Ovary (tissue), 10 donors: ENCODE measurements at places on chromosomes 16 and 17. TPM values are rescaled to one million over a fixed set of nuclear protein-coding genes. Genes with fewer than 3 reads are reported as not detected.

The ICAM2 gene
- total RNA-seq: 6.8 TPM

The TP53TG3F gene
- not detected for total RNA-seq

The CRISPLD2 gene
- 103 TPM for total RNA-seq

The MPO gene
- not detected for total RNA-seq

The TAT gene
- total RNA-seq: not detected

The FAM234A gene
- total RNA-seq: 49.1 TPM

The MT3 gene
- total RNA-seq: not detected

The SLC9A5 gene
- total RNA-seq: 2.0 TPM

The DPEP2 gene
- total RNA-seq: 0.99 TPM

- H3K27ac ChIP-seq: no peak overlapping the region
- DNase-seq: no peak
- no peaks in the 10 kb centered on the region for H3K36me3 ChIP-seq
- no peak overlapping the region for H3K4me3 ChIP-seq
- H3K4me1 ChIP-seq: peaks cover 2% of the 10 kb centered on the region
These were observed 76.7 kb upstream of the CBX4 start for GRCh38 chr17:79915850-79916430.

DNA sequence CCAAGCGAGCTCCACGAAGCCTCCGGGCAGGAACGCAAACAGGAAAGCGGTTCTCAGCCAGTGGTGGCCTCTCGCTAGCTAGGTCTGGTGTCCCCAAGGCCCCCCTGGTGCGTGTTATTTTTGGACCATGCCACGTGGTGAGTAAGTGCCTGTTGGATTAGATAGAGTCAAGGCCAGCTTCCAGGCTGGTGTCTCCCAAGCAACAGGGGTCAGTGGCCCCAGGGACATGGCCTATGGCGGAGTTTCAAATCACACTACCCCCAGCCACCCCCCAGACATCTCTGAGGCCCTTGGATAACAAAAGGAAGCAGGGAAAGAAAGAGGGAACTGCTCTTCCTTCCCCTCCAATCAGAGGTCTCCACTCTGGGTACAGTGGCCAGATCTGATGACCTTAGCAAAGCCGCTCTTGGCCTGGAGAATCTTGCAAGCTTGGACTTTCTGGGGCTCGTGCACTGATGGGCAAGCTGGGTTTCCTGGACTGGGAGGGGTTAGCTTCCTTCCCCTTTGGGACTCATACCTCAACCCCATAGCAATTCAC is 58.2 kb downstream of the MAF start:
- H3K27ac ChIP-seq: no peak overlapping the region
- H3K4me1 ChIP-seq: no peaks in the 10 kb centered on the region
- H3K27me3 ChIP-seq: no peaks in the 10 kb centered on the region
- DNase-seq: no peak

DNA sequence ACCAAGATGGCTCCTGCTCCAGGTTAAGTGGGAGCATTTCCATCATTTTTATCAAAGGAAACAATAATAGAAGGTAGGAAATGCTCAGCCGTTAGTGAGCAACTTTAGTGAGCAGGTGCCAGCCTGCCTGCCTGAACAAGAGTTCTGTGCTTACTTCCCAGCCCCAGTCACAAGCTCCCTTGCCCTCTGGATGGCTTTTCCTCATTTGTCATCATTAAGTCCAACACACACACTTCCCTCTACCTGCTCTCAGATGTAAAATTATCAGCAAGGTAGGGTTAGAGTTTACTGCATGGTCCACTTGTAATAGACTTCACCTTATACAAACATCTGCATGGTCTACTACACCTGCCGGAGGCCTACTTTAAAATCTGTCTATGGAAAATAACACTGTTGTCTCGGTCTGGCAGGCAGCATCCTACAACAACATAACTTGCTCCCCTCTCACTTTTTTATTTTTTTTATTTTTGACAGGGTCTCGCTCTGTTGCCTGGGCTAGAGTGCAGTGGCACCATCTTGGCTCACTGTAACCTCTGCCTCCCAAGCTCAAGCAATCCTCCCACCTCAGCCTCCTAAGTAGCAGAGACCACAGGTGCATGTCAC is 12.7 kb downstream of the TEX2 start:
- no peaks in the 10 kb centered on the region for H3K4me1 ChIP-seq
- H3K27me3 ChIP-seq: no peaks in the 10 kb centered on the region
- no peak overlapping the region for H3K4me3 ChIP-seq
- no peak for DNase-seq
- no peaks in the 10 kb centered on the region for H3K36me3 ChIP-seq

- H3K27ac ChIP-seq: no peak overlapping the region
- H3K36me3 ChIP-seq: no peaks in the 10 kb centered on the region
- DNase-seq: no peak
These were observed 161.1 kb downstream of the RAB11FIP4 start for GRCh38 chr17:31552568-31552967.

- DNase-seq: no peak
- no peak overlapping the region for H3K4me3 ChIP-seq
- no peaks in the 10 kb centered on the region for H3K27me3 ChIP-seq
- H3K36me3 ChIP-seq: no peaks in the 10 kb centered on the region
These were observed 3.2 kb downstream of the SOST start for GRCh38 chr17:43755389-43755875.

DNA sequence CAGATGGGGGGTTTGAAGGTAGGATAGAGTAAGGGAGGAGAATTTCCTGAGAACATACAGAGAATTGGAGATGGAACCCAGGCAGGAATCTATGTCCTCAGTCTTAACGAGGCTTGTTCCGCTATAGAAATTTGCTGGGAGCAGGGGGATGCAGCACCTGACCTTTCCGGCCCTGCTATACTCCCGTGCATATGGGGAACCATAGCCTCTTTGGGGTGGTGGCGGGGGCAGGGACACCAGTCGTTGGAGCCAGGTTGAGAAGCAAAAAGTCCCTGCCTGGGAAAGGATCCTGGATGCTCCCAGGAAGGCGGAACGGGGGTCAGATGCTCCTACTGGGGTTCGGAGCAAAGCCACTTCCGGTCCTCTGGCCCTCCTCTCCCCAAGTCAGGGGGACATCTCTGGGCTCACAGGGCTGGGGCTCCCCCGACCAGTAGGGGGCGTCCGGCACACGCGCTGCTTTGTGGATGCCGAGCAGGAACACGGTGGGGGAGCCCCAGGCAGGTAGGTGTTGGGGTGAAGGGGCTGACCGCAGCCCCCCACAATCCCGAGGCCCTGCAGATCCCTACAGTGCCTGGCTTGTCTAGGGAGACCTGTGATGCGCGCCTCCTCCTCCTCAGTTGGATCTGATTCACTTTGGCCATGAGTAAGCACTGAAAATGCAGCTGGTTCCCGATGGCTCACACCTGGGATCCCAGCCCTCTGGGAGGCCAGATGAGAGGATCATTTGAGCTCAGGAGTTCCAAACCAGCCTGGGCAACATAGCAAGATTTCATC is 15.5 kb upstream of the TFAP4 start:
- H3K27ac ChIP-seq: no peak overlapping the region
- peaks cover 7% of the 10 kb centered on the region for H3K4me1 ChIP-seq
- no peaks in the 10 kb centered on the region for H3K27me3 ChIP-seq
- H3K4me3 ChIP-seq: peak overlapping the region; percentile 12
- peak; percentile 72 for DNase-seq

- DNase-seq: no peak
- no peak overlapping the region for H3K27ac ChIP-seq
- H3K36me3 ChIP-seq: no peaks in the 10 kb centered on the region
- no peaks in the 10 kb centered on the region for H3K4me1 ChIP-seq
- H3K27me3 ChIP-seq: no peaks in the 10 kb centered on the region
- no peak overlapping the region for H3K4me3 ChIP-seq
These were observed 45.7 kb downstream of the TMEM186 start for GRCh38 chr16:8751481-8752311.

DNA sequence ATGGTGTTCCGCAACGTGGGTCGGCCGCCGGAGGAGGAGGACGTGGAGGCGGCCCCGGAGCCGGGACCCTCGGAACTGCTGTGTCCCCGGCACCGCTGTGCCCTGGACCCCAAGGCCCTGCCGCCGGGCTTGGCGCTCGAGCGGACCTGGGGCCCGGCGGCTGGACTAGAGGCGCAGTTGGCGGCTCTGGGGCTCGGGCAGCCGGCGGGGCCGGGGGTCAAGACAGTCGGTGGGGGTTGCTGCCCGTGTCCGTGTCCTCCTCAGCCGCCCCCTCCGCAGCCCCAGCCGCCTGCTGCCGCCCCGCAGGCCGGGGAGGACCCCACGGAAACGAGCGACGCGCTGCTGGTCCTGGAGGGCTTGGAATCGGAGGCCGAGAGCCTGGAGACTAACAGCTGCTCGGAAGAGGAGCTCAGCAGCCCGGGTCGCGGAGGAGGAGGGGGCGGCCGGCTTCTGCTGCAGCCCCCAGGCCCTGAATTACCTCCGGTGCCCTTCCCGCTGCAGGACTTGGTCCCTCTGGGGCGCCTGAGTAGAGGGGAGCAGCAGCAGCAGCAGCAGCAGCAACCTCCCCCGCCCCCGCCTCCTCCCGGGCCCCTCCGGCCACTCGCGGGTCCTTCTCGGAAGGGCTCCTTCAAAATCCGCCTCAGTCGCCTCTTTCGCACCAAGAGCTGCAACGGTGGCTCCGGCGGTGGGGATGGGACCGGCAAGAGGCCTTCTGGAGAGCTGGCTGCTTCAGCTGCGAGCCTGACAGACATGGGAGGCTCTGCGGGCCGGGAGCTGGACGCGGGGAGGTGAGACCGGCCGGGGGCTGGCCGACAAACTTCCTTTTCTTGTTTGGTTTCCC is 821 bp downstream of the SOCS7 start:
- peak overlapping the region; percentile 64 for H3K4me3 ChIP-seq
- H3K27ac ChIP-seq: peak overlapping the region; percentile 40
- H3K4me1 ChIP-seq: peaks cover 11% of the 10 kb centered on the region
- no peaks in the 10 kb centered on the region for H3K36me3 ChIP-seq
- H3K27me3 ChIP-seq: no peaks in the 10 kb centered on the region

DNA sequence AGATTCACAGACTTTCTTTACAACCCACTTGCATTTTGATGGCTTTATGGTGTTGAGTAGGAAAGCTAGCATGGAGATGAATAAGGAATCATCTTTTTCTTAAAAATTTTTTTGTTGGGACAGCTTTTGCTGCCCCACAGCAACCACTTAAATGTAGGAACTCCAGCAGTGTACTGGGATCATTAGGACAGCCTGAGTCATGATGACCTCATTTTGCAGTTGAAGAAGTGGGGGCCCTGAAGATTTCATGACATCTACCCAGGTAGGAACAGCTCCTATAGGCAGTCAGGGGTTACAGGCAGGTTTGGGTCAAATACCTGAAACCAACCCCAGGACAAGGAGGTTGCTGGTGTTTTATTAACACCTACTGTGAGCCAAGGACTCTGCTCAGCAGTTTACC is 2.1 kb downstream of the METTL22 start:
- DNase-seq: no peak
- H3K36me3 ChIP-seq: no peaks in the 10 kb centered on the region
- H3K4me3 ChIP-seq: no peak overlapping the region
- H3K27ac ChIP-seq: no peak overlapping the region
- H3K27me3 ChIP-seq: no peaks in the 10 kb centered on the region
- H3K4me1 ChIP-seq: peaks cover 1% of the 10 kb centered on the region

- H3K27me3 ChIP-seq: no peaks in the 10 kb centered on the region
- no peaks in the 10 kb centered on the region for H3K4me1 ChIP-seq
- no peak overlapping the region for H3K4me3 ChIP-seq
These were observed 11.8 kb downstream of the MAP2K3 start for GRCh38 chr17:21296097-21297025.

DNA sequence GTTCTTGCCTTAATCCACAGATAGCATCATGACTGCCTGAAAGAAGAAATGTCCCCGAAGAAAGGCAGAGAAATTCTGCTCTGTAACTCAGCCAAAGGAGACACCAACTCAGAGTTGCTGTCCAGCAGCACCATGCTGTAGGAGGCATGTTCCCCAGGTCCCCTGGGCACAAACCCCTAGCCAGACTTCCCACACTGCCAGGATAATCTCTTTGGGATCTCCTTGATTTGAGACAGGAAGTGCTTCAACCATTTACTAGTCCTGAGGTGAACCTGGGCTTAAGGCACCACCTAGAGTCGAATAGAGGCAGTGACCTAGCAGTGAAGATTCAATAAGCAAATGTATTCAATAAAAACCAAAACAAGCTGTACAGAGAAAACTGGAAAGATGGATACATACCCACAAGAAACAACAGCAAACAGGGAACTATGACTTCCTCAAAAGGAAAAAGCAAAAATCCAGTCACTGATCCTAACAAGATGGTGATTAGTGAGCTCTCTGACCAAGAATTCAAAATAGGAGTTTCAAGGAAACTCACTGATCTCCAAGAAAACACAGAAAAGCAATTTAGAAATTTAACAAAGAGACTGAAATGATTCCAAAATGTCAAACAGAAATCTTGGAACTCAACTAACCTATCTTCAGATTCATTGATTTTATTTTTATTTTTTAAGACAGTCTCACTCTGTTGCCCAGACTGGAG is 5.7 kb downstream of the OR4D2 start:
- no peaks in the 10 kb centered on the region for H3K36me3 ChIP-seq
- no peak overlapping the region for H3K4me3 ChIP-seq
- no peaks in the 10 kb centered on the region for H3K4me1 ChIP-seq
- H3K27ac ChIP-seq: no peak overlapping the region

- no peak overlapping the region for H3K4me3 ChIP-seq
- no peak for DNase-seq
- H3K27me3 ChIP-seq: no peaks in the 10 kb centered on the region
- no peaks in the 10 kb centered on the region for H3K4me1 ChIP-seq
- no peak overlapping the region for H3K27ac ChIP-seq
- no peaks in the 10 kb centered on the region for H3K36me3 ChIP-seq
These were observed 7.5 kb upstream of the CDH5 start for GRCh38 chr16:66359012-66359411.

DNA sequence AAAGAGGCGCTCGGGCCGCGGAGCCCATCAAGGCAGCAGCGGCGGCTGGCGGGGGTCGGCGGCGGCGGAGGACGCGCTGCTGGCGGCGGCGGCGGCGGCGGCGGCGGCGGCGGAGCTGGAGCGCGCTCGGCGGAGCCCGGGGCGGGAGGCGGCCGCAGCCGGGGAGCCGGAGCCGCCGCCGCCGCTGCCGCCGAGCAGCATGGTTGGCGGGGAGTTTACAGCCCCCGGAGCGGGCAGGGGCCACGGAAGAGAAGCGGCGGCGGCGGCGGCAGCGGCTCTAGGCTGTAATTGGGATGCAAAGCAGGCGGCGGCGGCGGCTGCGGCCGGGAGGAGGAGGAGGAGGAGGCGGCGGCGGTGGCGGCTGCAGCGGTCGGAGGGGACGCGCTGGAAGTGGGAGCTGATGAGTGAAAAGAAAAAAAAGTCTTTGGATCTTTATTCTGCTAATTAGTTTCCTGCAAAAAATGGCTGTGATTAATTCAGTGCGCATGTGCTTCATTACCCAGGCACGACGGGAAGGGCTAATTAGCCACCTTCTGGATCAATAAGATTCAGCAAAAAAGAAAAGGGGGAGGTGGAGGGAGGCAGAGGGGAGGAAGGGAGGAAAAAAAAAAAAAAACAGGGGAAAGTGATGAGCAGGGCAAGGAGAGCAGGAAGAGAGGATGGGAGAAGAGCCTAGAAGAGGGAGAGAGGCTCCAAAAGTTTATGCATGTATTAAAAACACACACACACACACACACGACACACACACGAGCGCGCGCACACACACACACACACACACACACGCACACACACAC is 10.9 kb upstream of the ZFHX3 start:
- DNase-seq: peak; percentile 38
- H3K4me1 ChIP-seq: peaks cover 1% of the 10 kb centered on the region
- H3K4me3 ChIP-seq: peak overlapping the region; percentile 77

- H3K4me1 ChIP-seq: peaks cover 2% of the 10 kb centered on the region
- no peaks in the 10 kb centered on the region for H3K36me3 ChIP-seq
- H3K27me3 ChIP-seq: no peaks in the 10 kb centered on the region
- no peak overlapping the region for H3K4me3 ChIP-seq
- DNase-seq: no peak
- no peak overlapping the region for H3K27ac ChIP-seq
These were observed 49.3 kb downstream of the NSRP1 start for GRCh38 chr17:30165960-30166359.

- no peak for DNase-seq
- no peak overlapping the region for H3K27ac ChIP-seq
- no peaks in the 10 kb centered on the region for H3K27me3 ChIP-seq
- no peaks in the 10 kb centered on the region for H3K36me3 ChIP-seq
These were observed 159.0 kb upstream of the MPHOSPH6 start for GRCh38 chr16:82328881-82329469.
